Parietal lobe (tissue), 2 donors: ENCODE measurements at places on chromosomes 7 and 10. TPM values are rescaled to one million over a fixed set of nuclear protein-coding genes. Genes with fewer than 3 reads are reported as not detected.

Gene HMX2
- not detected for total RNA-seq

Gene ARPC1A
- 81.1 TPM for total RNA-seq

Gene TRIM56
- total RNA-seq, result 1.3 TPM

Gene CLRN3
- total RNA-seq, result not detected

Gene CHN2
- total RNA-seq, result 126 TPM

Gene SEMA3E
- 20.3 TPM for total RNA-seq

Gene TLL2
- total RNA-seq, result 0.63 TPM

Gene C10orf105
- total RNA-seq, result 0.31 TPM

Gene HYCC1
- 115 TPM for total RNA-seq

Gene RGS10
- 3.4 TPM for total RNA-seq

Gene PHKG1
- total RNA-seq, result 4.4 TPM
